ENCODE measurements at places on chromosomes 5 and 9.

DNA sequence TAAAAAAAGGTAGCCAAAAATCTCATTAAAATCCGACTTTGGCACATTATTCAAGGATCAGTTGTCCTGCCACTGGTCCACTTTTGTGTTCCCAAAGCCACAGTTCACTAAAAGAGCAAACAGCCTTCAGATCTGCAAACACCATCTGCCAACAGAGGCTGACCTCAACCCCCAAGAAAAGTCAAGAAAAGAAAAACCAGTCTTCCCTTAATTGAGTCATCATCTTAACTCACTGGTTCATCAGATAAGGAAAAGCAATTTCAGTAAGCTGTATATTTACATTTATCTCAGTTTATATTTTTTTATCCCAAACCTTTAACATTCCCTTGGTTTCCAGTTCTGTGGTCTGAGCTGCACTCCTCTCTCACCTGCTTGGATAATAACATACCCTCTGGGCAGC, 21.2 kb downstream of the RASEF start:
- no peak for DNase-seq

- DNase-seq: no peak
Measured at GRCh38 chr9:86405926-86406325, 51.7 kb upstream of the TUT7 start.

DNA sequence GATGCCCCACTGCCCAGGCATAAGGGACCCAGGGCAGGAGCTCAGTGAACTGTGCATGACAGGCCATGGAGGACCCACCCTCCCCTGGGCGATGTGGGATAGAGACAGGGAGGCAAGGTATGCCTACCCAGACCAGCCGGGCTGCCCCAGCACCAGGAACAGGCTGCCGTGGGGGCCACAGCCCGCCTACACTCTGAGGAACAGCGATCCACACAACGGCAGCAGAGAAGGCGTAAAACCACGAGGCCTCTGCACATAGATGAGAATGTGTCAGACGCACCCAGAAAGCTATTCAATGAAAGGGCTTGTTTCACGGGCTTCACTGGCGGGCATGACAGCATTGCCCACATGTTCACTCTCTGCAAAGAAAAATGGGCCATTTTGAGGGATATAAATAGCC, 49.5 kb downstream of the SEMA4D start:
- DNase-seq: no peak

DNA sequence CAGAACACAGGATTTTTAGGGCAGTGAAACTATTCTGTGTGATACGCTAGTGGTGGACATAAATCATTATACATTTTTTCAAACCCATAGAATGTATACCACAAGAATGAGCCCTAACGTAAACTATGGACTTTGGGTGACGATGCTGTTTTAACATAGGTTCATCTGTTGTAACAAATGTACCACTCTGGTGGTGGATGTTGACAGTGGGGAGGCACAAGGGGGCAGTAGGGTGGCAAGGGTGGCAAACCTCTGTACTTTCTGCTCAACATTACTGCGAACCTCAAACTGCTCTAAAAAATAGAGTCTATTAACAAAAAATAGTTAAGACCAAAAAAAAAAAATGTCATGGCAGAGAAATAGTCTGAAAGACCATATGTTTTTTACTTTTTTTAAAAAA, 9.1 kb upstream of the MVB12B start:
- DNase-seq: no peak

- no peak for DNase-seq
Measured at GRCh38 chr9:91972076-91972626, 22.1 kb upstream of the ROR2 start.

DNA sequence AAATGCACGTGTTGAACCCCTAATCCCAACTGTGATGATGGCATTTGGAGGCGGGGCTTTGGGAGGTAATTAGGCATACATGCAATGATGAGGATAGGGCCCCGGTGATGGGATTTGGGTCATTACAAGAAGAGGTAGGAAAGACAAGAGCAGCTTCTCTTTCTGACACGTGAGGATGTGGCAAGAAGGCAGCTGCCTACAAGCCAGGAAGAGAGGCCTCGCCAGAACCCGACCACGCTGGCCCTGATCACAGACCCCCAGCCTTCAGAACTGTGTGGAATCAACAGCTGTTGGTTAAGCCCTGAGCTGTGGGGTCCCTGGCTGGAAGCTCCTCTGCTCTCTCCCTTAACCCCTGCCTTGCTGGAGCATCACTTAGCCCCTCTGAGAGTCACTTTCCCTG, 57.5 kb downstream of the COL23A1 start:
- DNase-seq: no peak

GRCh38 chr5:135719428-135720063, 114.9 kb upstream of the SLC25A48 start:
- DNase-seq: no peak

DNA sequence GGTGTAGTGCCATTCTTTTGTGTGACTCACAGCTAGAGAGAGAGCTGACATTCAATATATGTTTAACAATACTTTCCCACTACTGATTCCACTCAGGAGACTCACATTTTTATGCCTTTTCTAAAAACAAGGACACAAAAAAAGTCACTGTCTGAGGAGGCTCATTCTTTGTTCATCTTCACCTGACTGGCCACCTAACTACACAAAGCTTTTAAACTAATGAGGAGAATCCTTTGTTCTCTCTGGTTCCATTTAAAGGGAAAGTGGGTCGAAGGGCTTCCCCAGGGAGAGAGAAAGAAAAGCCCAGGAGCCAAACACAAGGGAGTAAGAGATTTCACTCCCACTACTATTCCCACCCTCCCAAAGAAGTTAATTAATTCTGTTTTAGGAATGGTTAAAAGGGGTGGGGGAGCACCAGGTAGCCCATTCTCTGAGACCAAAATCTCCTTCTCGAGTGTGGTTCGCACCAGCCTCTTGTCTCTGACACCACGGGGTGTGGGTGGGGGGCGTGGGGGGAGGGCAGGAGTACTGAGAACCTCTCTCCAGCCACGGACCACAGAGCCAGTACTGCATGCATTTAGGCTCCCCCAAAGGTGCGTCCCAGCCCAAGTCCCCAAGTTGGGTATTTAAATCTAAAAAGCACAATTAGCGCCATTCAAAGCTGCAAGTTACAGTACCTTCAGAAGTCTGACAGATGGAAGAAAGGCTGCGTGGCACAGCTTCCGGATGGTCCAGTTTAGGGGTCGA, 747 bp downstream of the TRPM3 start:
- no peak for DNase-seq

DNA sequence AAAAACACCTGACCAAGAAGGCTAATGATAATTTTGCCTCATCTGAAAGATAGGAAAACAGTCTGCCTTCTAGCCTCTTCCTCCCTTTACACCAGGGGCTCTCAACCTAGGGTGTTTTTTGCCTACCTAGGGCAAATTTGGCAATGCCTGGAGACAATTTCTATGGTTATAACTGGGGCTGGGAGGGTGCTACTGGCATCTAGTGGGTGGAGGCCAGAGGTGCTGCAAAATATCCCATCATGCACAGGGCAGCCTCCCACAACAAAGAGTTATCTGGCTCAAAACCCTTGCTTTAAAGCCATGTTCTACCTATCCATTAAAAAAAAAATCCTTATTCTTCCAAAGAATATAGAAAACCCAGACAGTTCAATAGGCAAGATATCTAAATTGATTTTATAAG, 45.0 kb upstream of the NR3C1 start:
- no peak for DNase-seq

- DNase-seq: no peak
Measured at GRCh38 chr9:127479507-127480081, 28.3 kb downstream of the LRSAM1 start.

DNA sequence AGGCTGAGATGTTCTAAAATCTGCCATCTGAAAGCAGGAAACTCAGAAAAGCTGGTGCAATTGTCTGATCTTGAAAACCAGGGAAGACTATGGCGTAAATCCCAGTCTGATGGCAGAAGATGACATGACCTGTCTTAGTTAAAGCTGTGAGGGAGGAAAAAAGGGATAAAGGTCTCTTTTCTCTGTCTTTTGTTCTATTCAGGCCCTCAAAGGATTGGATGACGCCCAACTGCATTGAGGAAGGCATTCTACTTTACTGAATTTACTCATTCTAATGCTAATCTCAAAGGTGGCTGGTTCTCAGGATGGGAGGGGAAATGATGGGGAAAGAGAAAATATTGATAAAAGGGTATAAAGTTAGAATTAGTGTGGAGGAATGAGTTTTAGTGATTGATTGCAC, 312.8 kb upstream of the CTNND2 start:
- DNase-seq: no peak

DNA sequence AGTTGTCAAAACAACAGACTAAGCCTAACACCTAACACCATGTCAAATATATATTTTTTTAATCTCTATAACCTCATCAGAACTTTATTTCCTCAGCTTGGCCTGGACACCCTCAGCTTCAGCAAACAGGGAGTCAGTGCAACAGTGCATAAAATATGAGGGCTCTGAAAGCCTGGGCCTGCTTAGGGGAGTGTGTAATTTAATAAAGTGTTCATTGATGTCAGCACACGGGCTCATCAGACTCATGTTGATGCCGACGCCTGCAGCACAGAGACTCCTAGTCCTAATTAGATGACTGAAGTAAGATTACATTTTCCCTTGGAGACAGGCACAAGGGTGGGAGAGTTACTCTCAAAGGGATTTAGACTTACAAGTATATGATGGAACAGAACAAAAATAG, 37.8 kb downstream of the CDH10 start:
- DNase-seq: no peak

- no peak for DNase-seq
Measured at GRCh38 chr5:126335886-126336285, 87.3 kb upstream of the GRAMD2B start.

- no peak for DNase-seq
Measured at GRCh38 chr9:97502984-97503861, 1.8 kb downstream of the TMOD1 start.

- peak; percentile 30 for DNase-seq
Measured at GRCh38 chr9:90458485-90458884, 184.1 kb downstream of the DIRAS2 start.

GRCh38 chr5:176692326-176692725, 45.0 kb downstream of the TSPAN17 start:
- DNase-seq: no peak

DNA sequence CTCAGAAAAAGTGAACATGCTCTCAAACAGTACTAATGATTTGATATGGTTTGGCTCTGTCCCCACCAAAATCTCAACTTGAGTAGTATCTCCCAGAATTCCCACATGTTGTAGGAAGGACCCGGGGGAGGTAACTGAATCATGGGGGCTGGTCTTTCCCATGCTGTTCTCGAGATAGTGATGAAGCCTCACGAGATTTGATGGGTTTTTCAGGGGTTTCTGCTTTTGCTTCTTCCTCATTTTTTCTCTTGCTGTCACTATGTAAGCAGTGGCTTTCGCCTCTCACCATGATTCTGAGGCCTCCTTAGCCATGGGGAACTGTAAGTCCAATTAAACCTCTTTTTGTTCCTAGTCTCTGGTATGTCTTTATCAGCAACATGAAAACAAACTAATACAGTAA, 401.3 kb downstream of the BNC2 start:
- no peak for DNase-seq

DNA sequence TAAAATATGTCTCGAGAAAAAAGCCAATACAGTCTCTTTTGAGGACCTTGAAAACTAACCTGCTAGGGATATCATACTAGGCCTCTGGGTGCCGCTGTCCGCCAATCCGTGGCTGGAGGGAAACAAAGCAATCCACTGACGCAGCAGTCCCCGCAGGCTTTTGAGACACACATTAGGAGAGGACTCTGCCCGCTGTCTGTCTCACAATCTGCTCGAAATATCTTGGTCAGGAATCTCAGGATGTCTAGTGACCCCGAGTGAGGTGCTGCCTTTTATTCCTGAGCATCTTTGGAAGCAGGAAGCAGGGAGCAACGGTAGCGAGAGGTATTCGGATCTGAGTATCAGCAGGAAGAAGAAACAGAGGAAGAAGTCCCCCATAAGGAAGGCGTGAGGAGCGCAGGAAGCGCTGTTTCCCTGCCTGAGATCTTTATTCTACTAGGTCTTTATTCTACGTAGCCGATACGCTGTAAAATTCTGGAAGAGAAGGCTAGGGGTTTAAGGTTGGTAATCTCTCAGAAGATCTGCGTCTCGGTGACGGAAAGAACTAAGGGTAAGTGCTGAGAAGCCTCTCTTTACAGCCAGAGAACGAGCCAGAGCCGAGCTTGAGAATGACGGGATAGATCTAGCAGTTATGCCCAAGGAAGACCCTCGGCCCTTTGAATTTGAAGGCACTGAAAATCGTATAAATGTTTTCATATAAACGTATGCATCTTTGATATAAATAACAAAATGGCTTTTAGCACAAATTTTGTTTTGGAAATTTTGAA, 4.0 kb upstream of the PCDHGA1 start:
- DNase-seq: peak; percentile 39

- DNase-seq: no peak
Measured at GRCh38 chr5:55888205-55888604, 37.0 kb downstream of the IL31RA start.

GRCh38 chr5:88734983-88735382, 148.0 kb downstream of the MEF2C start:
- DNase-seq: no peak

- no peak for DNase-seq
Measured at GRCh38 chr5:1733369-1733768, 66.3 kb downstream of the MRPL36 start.

DNA sequence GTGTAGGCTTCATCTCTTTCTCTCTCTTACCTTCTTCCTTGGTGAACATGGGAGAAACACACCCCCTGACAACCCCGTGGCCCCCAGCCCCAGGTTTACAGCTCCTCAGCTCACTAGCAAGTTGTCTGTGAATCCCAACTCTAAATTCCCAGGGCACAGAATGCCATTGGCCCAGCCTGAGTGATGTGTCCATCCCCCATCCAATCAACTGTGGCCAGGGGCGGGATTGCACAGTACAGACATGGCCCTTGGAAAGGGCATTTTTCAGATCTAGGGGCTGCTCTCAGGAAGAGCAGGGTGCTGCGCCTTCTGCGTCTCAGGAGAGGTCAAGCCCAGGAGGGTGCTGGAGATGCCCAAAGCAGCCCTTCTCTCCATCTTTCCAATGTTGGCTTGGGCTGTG, 48.2 kb upstream of the ASS1 start:
- DNase-seq: no peak

GRCh38 chr9:72383978-72384709, 19.1 kb upstream of the ZFAND5 start:
- DNase-seq: no peak

- DNase-seq: peak; percentile 6
Measured at GRCh38 chr5:135332519-135333150, 66.4 kb downstream of the MACROH2A1 start.

- DNase-seq: no peak
Measured at GRCh38 chr5:175214152-175214551, 229.8 kb downstream of the DRD1 start.

DNA sequence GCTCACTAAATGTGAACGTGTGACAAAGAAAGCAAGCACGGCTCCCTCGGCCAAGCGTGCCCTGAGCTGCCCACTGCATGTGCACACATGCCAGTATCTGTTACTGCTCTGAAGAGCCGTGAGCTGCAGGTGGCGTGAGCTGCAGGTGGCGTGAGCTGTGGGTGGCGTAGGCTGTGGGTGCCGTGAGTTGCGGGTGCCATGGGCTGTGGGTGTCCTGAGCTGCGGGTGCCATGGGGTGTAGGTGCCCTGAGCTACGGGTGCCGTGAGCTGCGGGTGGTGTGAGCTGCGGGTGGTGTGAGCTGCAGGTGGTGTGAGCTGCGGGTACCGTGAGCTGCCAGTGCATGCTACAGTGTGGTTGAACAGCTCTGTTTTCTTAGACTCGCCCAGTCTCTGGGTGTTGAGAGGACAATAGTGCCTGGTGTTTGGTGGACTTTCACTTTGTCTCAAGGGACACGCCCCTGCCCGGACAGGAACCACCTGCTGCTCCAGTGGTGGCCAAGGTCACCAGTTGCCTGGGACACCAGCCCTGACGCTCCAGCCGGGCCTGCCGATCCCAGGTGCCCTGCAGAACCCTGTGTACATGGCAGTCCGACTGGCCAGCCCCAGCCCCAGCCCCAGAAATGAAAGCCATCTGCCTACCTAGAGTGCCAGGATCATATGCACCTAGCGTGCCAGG, 6.7 kb downstream of the CCDC187 start:
- peak; percentile 11 for DNase-seq
